ENCODE measurements at places on chromosomes 2 and 18. TPM values are rescaled to one million over a fixed set of nuclear protein-coding genes. Genes with fewer than 3 reads are reported as not detected.

The SLC23A3 gene
- total RNA-seq = 2.5 TPM

The ITSN2 gene
- total RNA-seq = 75.9 TPM

The KATNAL2 gene
- total RNA-seq = 0.60 TPM

The RGPD5 gene
- 20.2 TPM for total RNA-seq

The SP140L gene
- 121 TPM for total RNA-seq

The COLEC12 gene
- total RNA-seq = not detected

The KIF5C gene
- total RNA-seq = 2.9 TPM

The BMP10 gene
- total RNA-seq = not detected

The ZC3H15 gene
- total RNA-seq = 63.0 TPM

The MLPH gene
- not detected for total RNA-seq

The HOXD12 gene
- total RNA-seq = not detected
